ENCODE measurements at places on chromosomes 1 and 21.

GRCh38 chr1:190169311-190170067, 308.2 kb downstream of the BRINP3 start:
- no peak for DNase-seq

DNA sequence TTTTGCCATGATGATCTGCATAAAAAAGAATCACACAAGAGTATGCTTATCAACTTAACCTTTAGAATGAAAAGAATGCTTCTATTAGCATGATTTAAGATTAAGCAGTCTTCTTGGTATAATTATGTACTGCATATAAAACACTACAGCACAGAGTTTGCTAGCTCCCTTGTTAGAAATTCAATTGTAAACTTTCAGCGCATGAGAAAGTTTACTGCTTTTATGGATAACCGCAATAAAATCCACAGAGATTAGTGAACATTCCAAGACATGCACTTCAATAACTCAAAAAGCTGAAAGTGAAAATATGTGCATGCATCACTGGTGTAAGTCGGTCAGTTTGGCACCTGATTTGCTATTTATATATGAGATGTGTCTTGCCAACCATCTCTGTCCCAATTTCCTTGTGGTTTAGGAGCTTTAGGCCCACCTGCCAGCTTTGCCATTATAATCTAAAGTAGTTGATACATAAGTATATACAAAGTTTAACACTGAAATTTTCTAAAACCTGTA, 16.9 kb downstream of the CCT8 start:
- DNase-seq = no peak

DNA sequence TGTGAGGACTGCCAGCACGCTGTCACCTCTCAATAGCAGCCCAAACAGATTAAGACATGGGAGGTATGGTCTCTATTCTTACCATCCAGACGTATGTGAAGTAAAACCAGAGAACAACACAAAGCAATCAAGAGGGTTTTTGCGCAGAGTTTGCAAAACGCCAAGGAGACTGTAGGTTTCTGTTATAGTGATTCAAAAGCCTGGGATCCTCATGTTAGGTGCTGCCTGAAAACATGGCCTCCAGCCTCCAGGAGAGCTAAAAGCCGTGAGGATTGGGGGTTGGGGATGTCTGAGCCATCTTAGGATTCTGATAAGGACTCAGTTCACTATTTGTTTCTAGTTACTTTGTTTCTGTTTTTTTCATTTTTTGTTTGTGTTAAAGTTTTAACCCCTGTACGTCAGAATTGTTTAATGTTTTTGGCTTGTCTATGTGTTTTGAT, 4.2 kb upstream of the CCT8 start:
- DNase-seq = no peak

DNA sequence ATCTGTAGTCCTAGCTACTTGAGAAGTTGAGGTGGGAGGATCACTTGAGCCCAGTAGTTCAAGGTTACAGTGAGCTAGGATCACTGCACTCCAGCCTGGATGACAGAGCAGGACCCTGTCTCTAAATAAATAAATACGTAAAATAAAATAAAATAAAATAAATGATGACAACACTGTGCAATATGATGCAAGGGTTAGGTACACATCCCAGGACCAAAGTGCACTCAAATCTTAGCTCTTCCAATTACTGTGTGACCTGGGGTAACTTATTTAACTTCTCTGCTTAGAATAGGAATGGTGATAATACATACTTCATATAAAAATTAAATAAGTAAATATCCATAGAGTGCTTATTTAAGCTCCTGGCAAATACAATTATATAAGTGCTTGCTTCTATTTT, 53.5 kb downstream of the LPAR3 start:
- DNase-seq = no peak

- DNase-seq = no peak
These were observed 84.3 kb downstream of the PLPPR4 start for GRCh38 chr1:99348397-99349132.

GRCh38 chr1:154404984-154405746, at the start of gene IL6R:
TSS of gene IL6R (plus strand) at chr1:154405343. CDS start at chr1:154405630, 287 bp downstream.
- DNase-seq = peak; percentile 85

DNA sequence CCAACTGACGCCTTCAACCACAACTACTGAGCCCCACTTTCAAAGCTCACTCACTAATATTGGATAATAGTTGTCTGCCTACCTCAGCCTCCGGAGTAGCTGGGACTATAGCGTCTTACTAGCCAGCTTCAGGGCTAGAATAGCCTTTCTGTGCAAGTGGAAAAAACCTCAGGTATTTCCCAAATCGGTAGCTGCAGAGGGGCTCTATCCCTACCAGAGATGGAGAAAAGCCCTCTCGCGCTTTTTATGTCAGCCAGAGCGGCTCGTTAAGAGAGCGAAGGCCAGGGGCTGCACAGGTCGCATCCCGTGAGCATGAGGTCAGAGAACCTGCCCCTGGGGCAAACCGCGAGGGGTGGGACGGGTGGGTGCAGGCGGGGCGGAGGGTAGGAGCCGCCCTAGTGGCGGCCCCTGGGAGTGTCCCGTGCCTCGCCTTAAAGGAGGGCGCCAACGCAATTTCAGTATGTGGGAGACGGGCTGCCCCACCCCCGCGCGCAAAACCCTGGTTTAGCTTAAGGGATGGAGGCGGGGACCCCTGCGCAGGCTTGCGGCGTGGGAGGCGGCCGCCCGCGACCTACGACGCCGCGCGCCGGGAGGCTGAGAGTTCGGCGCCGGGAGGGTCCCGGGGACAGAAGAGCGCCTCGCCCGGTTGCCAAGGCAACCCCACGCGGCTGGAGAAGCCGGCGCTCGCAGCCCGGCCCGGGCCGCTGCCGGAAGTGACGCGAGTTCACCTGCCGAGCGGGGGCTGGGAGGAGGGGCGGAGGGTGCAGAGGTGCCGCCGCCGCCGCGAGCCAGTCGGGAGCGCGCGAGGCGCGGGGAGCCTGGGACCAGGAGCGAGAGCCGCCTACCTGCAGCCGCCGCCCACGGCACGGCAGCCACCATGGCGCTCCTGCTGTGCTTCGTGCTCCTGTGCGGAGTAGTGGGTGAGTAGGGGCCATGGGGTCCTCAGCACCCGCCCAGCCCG, at the start of gene CXADR:
TSS of gene CXADR (plus strand) at position 791 of the 961 bp plus-strand sequence. CDS start at position 878, 87 bp downstream.
- no peak for DNase-seq

- DNase-seq = no peak
These were observed 53.5 kb upstream of the PDE9A start for GRCh38 chr21:42599962-42600361.

GRCh38 chr1:243495442-243496186, 239.8 kb downstream of the SDCCAG8 start:
- no peak for DNase-seq

DNA sequence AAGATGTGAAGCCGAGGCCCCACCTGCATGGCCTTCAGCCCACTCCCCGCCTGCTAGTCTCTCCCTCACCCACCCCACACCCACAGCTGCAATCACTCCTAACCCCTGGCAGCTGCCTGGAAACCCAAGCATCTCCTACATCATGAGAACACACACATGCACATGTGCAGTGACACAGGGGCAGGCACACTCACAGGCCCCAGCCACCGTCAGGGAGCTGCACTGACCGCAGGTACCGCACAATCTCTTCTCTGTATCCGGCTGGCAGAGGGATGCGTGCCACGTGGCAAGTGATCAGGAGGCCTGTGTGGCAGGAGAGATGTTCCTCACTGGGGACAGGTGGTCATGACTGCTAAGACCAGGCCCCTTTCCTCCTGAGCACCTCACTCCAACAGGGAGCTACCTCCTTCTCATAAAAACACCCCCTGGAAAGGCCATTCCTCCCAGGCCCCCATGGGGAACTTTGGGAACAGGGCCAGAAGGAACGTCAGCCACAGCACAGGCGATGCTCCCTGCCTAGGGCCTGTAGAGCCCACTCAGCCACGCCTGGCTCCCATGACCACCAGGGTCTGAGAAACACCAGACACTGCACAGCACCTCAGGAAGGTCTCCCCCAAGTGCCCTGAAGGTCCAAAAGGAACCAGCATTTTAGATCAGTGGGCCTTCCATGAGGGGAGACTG, 6.0 kb downstream of the LSS start:
- no peak for DNase-seq

DNA sequence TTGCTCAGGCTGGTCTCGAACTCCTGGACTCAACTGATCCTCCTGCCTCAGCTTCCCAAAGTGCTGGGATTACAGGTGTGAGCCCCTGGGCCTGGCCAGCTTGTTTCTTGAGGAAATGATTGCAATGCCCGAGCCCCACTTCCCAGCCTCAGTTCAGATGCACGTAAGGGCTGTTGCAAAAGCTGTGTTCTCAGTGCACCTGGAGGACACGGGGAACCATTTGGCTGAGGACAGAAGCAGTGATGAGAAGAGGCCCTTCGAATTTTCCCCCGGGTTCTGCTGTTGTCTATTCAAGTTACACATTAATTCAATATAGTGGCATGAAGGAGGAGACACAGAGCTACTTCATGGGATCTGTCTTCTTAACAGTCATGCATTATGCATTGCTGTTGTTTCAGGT, 78.8 kb upstream of the WDR26 start:
- no peak for DNase-seq

GRCh38 chr21:27149034-27149433, 182.1 kb upstream of the ADAMTS5 start:
- no peak for DNase-seq

DNA sequence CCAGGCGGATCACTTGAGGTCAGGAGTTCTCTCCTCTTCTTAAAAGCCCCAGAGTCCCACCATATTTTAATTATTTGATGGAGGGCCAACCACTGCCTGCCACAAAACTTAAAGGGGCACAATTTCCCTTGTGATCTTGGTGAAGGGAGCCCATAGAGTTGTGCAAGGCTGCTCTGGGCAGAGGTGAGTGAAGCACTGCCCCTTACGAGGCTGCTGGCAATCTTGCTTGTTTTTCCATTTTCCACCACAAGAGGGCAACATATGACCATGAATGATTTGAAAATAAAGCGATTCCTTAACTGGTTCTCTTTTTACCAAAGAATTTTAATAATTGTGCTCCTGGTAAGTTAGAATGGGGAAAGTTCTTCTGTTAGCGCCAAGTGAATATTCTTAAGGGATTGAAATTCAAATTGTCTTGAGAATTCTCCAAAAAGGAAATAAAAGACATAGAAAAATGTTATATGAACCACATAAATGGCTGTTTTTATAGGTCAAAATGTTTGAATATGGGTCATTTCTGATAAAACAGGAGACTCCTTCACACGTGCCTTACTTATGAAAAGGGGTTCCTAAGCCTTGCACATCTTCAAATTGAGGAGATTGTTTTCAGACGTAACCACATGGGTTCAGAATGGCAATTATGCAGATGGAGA, 22.7 kb downstream of the PGM1 start:
- DNase-seq = peak; percentile 35

GRCh38 chr1:24118410-24119242, 6.7 kb upstream of the MYOM3 start:
- DNase-seq = no peak

DNA sequence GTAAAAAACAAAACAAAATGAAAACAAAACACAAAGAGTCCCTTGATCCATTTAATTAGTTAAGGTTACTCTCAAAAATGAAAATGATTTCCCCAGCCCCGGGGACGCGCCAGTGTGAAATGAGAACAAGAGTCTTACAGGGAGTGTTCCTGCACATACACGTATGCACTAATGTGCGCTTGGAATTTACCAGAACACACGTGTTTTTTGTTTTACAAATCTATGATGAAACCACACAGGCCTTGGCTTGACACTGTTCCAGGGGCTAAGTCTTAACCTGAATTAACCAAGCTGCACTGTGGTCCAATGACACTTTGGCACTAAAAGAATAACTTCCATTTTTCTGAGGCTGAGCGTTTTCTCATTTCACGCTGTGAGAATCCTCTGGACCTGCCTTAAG, 63.7 kb downstream of the SLC45A1 start:
- DNase-seq = no peak

DNA sequence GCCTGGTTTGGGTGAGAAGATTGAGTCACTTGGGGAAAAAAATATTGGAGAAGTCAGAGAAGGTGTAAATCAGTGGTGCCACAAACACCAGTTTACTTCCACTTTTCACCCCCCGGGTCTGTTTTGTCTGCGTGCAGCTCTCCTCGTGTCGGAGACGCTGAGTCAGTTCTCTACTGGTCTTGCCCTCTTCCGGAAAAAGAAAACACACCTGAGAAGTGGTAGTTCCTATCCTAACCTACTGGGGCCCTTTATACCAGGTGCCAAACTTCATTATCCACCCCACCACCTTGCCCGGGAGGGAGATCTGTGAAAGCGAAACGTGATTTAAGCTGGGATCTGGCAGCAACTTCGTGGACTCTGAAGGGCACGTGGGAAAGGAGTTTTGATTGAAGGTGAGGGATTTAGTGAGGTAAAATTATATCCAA, 855 bp upstream of the IVNS1ABP start:
- DNase-seq = no peak

DNA sequence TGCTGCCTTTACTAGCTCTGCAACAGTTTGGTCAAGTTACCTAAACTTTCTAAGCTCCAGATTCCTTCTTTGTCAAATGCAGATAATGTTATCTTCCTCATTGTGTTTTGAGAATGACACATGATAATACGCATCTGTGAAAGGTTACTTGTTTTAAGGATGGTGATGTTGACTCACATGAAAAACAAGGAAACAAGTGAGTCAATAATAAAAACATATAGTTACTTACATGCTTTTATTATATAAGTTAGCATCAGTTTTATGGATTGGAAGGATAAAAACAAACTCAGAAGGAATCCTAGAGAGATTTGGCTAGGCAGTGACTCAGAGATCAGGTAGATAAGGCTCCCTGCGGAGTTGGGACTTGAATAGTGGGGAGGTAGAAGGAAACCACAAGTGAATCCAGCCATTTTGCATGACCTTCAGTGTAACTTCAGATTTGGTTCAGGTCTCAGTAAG, 144.6 kb downstream of the LMO4 start:
- no peak for DNase-seq

- no peak for DNase-seq
These were observed 160.6 kb upstream of the USP24 start for GRCh38 chr1:55375617-55376258.

DNA sequence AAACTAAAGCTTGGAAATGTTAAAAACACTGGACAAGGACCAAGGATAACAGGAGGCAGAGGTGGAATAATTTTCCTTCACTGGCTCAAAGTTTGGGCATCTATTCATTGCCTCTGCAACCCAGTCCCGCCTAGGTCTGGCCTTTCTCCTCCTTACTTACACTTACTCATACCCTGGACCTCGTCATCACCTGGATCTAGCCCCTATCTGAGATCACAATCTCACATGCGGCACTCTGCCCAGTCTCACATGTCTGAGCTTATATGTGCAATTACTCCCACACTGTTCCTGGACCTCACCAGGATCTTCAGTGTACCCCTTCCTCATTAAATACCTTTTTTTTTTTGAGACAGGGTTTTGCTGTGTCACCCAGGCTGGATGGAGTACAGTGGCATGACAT, 37.6 kb downstream of the NVL start:
- no peak for DNase-seq

GRCh38 chr1:25186161-25187007, 45.9 kb downstream of the SYF2 start:
- DNase-seq = no peak

GRCh38 chr1:175090780-175091179, 23.1 kb downstream of the TNN start:
- DNase-seq = no peak

- no peak for DNase-seq
These were observed 26.9 kb downstream of the SPATA46 start for GRCh38 chr1:162349635-162350330.

Measured in omental fat pad (tissue), 4 donors.